Fibroblast of skin of left biceps (primary cell): ENCODE measurements at places on chromosomes 5 and 9.

DNA sequence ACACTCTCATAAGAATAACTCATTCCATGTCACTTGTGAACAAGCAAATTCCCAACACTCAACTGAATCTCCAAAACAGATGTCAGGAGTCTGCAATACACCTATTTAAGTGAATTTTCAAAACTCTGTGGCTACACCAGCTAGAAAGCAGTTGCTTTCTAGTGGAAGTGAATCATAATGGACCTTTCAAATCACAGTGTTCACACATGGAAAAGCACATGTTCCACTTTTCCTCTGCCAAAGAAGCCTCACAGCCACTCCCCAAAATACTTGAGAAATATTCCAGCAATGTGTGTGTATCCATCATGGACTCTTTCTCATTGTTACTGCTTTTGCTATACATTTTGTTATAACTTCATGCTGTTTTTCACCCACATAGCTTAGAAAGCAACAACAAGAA lies 17.4 kb downstream of the MARCHF3 start:
- peak; percentile 56 for DNase-seq

- peak; percentile 60 for DNase-seq
Measured at GRCh38 chr9:91119679-91120078, 242.0 kb downstream of the AUH start.

DNA sequence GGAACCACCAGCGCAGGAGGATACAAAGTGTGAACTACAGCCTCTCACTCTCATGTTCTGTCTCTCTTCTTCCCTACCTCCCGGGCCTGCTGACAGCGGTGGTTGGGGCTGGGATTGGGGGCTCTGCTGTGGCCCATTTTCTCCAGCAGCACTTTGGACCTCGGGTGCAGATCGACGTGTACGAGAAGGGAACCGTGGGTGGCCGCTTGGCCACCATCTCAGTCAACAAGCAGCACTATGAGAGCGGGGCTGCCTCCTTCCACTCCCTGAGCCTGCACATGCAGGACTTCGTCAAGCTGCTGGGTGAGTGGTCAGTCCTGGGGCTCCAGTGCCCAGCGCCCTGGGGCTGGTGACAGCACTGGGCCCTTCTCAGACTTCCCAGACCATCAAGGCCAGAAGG lies 4.7 kb downstream of the PCYOX1L start:
- DNase-seq = no peak

DNA sequence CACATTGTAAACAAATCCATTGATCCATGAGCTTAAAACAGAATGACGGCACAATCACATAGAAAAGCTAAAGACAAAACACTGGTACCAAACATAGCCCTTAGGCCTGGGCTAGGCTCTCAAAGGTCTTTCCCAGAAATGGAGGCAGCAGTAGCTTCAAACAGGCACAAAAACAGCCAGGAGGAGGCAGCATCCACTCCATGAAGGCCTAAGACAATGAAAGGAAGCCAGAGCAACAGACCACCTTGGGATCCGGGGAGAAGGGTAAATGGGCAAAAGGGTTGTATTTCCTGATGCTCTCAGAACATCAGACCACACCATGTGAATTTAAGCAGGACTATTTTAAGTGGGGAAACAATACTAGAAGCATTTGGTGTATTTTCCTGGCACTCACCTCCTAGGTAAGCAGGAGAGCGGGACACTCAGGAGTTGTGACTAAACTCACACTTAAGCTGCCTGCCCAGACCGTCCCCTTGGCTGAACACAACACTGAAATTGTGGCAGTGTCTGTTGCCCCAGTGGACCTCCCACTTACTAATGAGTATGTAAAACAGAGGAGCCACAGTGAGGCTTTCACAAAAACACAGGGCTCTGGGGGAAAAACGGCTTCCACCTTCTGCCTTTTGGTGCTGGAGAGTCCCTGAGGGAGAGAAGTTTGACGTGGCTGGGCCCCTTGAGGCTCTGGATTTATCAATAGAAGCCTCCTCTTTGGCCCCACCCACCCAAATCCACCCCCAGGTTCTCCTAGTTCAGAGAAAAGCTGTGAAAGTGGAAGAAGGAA lies 11.9 kb downstream of the GNPDA1 start:
- DNase-seq = no peak
